ENCODE measurements at places on chromosomes 12 and 14.

DNA sequence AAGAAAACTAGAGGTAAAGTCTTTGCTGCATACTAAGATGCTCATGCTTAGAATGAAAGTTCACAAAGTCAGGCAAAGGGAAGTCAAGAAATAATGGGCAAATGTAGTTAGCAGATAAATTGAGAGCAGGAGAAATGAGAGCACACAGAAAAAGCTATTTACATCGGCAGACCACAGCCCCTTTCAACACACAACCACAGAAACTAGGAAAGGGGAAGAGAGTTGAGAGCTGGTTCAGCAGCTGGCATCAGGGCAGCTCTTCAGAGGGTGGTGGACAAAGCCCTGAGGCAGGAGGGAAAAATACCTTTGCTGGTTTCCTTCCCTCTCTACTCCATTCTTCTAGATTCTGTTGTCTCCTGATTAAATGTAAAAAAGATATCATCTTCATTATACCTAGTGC lies 95.4 kb upstream of the ANO4 start:
- no peak for DNase-seq

GRCh38 chr12:8912914-8913313 lies 1.4 kb upstream of the PHC1 start:
- DNase-seq: no peak

DNA sequence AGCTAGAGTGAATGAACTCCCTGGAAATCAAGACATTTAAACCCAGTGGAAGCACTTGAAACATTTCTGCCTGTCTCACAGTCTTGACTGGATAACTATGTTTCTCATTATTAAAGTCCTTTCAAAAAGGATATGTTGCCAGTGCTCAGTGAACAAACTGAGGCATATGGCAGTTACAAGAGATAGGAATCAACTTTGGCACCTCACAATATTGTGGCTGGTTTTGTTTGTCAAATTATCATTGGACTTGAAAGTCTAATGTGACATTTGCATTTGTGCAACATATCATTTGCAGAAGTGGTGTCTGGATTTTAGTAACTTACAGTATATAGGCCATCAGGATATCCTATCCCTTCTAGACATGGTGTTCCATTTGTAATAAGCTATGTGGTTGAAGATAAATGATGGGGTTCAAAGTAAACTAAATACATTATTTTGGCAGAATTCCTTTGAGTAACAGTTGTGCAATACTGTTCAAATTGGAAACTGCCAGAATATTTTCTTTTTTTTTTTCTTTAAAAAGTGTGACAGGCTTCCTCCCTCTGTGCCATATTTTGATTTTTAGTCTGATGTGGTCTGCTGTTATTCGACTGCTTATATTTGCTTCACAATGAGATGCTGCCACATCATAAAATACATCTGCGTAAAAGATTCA lies 927.7 kb downstream of the FLRT2 start:
- DNase-seq: no peak

GRCh38 chr14:62776300-62776699 lies 269.0 kb downstream of the KCNH5 start:
- no peak for DNase-seq
